Activated CD4-positive, CD25-positive, alpha-beta regulatory T cell treated with anti-CD3 and anti-CD28 coated beads, Interleukin-2, amount 50 U/mL, for 72 hours (primary cell): ENCODE measurements at places on chromosomes 3 and 15.

DNA sequence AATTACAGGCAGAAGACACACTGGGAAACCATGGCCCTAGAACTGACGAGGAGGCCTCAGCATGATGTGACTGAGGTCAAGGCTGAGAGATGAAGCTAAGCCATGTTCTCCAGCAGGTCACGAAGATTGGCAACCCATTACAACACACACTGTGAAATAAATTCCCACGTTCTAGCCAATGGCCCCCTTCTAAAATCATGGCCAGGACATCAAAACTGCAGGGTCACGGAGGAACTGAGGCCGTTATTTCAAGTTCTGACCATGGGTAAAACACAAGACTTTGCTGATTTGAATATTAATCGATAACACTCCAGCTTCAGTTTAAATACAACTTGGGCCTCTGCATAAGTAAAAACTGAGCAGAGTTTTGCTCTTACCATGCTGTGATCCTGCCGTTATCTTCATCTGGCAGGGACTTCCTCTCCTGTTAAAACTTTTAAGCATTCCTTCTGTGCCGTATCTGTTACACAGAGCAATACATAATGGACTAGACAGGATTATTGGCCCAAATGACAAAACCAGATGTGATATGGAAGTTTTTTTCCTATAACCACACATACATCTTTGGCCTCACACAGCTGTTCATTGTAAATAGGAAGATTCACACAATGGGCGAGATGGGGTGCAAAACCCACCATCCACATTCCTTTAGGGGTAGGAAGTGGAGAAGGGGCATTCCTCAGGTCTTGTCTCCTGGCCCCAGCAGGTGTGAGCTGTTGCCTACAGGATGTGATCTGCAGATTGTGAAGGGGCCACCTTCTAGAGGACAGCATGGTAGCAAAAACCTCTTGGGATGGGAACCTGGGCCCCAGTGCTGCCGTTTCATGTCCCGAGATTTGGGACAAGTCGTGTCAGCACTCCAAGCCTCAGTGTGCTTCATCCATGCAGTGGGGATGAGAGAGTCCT, 207.4 kb downstream of the OPA1 start:
- DNase-seq, result no peak

DNA sequence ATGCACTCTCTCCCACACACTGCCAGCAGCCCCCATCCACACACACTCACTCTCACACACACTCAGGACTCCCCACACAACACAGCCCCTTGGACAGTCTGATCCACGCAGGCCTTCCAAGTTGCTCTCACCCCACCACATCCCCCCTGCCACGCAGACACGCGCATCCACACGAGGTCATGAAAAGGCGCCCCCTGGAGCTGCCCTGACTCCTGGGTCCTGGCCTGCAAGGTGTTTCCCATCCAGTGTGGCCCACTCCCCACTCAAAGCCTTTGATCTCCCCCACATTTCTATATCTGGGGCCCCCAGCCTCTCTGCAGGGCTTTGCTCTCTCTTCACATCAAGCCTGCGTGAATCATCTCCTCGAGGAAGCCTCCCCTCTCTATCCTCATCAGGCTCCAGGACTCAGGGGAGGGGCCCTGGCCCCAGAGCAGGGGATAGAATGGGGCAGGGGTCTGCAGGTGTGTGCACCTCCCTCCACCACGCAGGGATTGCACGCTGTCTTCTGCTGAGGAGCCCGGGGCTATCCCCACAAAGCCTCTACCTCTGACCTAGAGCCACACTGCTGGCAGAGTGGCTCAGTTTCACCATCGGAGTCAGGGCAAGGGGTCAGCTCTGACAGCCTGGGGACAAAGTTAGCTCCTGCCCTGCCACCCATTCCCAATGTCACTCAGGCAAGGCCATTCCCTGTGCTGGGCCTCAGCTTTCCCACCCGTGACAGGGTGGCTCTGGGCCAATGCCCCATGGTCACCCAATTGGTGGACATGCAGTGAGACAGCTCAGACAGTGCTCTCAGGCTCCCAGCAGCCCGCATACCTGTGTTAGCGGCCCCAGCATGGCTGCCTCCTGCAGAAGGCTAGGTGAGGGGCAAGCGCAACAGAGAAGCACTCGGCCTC, 6.4 kb downstream of the MYL3 start:
- DNase-seq, result peak; percentile 17

GRCh38 chr3:35832140-35832571, 192.8 kb downstream of the ARPP21 start:
- no peak for DNase-seq

DNA sequence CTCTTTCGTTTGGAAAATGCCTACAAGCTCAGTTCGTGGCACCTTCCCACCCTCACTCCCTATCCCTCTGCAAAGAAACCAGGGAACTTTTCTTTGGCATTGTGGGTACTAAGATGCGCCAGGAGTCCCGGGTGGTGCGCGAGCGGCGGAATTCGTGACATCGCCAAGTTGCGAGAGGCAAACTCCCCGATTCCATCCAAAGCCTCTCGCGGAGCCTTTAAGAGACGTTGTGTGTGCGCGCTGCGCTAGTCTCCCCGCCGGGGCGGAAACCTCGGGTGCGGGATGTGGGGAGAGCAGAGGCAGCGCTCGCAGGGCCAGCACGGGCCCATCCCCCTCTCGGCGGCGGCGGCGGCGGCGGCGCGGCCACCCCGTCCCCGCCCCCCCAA, 443 bp upstream of the NR2F2 start:
- no peak for DNase-seq

DNA sequence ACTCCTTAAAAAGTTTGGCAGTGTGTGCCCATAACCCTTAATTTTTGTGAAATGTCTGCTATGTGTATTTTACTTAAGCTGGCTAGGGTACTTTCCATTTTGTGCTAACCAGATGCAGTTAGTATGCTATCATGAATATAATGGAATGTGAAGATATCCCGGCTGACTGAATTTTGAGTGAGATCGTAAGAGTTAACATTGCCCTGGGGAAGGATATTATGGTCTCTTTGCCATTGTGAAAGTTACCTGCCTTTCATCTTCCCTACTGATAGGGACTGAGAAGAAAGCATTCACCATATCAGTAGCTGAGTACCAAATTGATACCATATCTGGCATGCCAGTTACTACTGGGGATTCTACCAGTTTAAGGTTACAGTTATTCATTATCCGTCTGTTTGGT, 243.2 kb downstream of the UBE2E2 start:
- DNase-seq, result no peak

- DNase-seq, result no peak
These were observed 43.7 kb downstream of the ISL2 start for GRCh38 chr15:76380249-76380648.

DNA sequence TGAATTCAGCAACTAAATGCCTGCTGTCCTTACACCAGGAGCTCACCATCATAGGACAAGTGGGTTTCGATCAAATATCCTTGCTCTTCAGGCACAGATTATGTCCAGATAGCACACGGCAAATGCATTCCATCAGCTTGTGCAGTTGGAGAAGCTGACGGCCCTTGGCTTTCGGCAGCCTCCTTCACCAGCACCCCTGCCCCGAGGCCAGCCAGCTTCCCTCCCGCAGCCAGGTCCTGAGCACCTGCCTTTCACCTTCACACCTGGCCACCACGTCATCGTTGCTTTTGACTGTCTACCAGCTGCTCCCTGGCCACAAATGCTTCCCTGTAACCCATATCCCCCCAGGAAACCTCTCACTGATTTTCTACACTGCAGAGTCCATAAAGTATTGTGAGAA, 355.5 kb downstream of the OCA2 start:
- no peak for DNase-seq

GRCh38 chr3:111592143-111592542, 3.0 kb downstream of the ZBED2 start:
- no peak for DNase-seq

- DNase-seq, result no peak
These were observed 19.3 kb downstream of the SFMBT1 start for GRCh38 chr3:53026382-53027162.

GRCh38 chr15:44654858-44655257, 8.6 kb downstream of the SPG11 start:
- DNase-seq, result no peak

DNA sequence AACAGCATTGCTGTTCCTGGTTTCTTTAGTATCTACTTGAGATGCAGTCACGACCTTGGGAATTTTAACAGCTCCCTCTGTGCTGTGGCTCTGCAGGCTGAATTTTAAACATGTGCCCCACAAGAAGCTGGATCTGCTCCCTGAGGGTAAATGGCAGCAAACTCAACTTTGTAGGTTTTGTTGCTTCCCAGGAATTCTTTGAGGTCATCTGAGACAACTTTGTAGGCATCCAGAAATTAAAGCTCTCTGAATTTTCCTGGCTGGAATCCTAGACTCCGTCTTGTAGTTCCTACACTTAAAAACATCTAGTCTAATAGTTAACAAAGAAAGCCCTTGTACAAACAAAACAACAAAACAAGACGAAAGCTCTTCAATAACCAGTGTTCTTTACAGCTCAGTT, 366.3 kb downstream of the FEZF2 start:
- DNase-seq, result no peak

DNA sequence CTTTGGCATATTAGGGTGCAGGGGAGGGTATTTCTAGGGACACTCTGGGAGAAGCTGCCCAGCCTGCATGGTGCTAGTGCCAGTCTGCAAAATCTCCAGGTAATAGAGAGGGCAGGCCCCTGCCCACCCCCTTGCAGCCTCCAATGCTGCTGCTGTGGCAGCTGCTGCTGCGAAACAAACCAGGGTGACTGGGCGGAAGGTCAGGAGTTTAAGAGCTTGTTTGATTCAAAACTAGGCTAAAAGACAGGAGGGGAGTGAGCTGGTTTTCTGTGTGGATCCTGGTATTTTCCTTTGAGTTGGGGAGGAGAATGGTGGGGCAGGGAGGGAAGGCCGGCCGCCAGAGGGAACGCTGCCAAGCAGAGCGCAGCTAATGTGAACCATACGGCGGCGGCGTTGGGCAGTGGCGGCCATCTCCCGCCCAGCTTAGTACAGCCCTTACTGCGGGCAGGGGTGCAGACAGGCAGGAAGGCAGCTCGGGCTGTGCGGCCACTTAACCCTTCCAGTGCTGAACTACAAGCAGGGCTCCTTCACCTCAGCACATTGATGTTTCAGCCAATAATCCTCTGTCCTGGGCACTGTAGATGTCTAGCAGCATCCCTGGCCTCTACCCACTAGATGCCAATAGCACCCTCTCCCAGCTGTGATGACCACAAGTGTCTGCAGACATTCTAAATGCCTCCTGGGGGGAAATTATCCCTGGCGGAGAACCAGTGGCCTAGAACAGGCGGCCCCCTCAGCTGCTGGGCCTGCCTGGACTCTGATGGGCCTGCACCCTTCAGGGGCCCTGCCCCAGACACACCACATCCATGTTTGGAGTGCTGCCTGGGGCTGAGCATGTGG, 125.7 kb downstream of the EEFSEC start:
- DNase-seq, result no peak

GRCh38 chr3:33187368-33187634, 31.3 kb downstream of the SUSD5 start:
- no peak for DNase-seq

DNA sequence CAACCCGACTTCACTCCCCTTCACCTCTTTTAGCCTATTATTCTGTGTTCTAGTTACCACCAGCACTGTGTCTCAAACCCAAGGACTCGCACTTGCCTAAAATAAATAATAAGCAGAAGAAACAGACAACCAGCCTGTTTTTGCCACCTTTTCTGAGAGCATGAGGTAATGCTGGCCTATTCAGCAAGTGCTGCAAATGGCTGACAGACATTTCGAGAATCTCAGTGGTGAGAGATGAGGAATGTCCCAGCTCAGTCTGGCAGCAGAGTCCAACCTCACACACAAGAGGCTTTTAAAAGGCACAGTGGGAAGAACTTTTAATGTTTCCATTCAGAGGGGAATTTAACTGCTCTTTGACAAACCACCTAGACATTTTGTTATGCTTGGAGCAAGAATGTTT, 143.3 kb upstream of the GMNC start:
- DNase-seq, result no peak

DNA sequence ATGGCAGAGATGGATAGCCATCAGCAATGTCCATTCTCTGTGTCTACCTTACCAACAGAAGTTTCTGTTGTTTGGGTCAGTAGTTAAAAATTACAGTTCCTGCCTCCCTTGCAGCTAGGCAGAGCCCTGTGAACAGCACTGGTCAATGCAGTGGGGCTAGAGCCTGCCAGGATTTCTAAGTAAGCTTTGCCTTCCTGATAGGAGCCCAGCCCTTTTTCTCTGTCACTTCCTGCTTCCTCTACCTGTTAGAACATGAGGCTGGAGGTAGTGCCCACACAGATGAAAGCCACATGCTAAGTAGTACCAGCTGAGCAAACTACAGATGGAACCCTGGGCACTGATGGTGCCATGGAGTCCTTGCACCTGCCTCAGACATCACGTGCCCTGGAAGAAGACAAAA, 45.0 kb downstream of the MGLL start:
- no peak for DNase-seq
